ENCODE measurements at places on chromosomes 5 and 9.
A peak's percentile ranks its signal among the peaks of the same experiment; 100 is the strongest.

GRCh38 chr5:40150896-40151295 is 528.8 kb upstream of the PTGER4 start:
- DNase-seq: no peak

GRCh38 chr9:133850161-133850560 is 112.0 kb upstream of the SARDH start:
- DNase-seq: no peak

DNA sequence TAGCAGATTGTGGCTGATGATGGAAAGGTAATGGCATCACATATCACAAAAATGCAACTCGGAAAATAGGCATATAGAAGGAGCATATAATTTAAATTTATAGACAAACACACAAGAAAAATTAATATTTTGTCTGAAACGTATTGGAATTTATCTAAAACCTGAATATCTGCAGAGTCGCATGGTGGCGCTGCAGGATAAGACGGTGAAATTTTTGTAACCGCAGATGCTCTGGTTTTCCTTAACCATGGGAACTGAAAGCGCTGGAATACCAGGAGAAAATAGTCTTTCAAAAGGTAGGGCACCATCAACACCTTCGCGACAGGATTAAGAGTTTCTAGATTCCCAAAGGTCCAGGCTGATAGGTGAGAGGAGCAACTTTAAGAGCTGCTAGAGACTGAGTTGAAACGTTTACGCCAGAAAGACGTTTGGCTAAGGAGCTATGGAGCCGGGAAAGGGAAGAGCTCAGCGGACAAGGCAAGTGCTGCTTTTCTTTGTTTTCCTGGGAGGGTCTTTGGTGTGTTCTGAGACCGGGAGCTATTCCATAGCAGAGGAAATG is 11.0 kb upstream of the PCDHB15 start:
- no peak for DNase-seq

GRCh38 chr9:21434202-21435014 is 5.8 kb upstream of the IFNA1 start:
- DNase-seq: peak; percentile 65

DNA sequence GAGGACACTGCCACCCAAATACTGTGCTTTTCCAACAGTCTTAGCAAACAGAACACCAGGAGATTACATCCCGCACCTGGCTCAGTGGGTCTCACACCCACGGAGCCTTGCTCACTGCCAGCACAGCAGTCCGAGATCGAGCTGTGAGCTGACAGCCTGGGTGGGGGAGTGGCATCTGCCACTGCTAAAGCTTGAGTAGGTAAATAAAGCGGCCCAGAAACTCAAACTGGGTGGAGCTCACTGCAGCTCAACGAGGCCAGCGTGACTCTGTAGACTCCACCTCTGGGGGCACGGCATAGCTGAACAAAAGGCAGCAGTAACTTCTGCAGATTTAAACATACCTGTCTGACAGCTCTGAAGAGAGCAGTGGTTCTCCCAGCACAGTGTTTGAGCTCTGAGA is 28.8 kb downstream of the EPB41L4A start:
- DNase-seq: no peak

DNA sequence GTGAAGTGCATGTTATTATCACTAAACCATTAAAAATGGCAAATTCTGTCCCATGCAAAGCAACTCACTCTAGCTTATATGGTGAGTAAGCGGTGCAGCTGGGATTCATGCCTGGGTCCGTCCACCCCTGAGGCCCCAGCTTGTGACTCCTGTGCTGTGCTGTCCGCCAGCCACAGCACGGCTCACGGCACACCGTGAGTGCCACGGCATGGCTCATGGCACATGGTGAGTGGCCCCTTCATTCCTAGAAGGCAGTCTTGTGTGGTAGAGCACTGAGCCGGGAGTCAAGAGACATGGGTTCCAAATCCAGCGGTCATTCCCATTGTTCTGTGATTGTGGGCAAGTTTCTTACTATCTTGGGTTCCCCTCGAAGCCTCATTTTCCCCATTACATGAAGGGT is 18.8 kb downstream of the RGS3 start:
- no peak for DNase-seq

DNA sequence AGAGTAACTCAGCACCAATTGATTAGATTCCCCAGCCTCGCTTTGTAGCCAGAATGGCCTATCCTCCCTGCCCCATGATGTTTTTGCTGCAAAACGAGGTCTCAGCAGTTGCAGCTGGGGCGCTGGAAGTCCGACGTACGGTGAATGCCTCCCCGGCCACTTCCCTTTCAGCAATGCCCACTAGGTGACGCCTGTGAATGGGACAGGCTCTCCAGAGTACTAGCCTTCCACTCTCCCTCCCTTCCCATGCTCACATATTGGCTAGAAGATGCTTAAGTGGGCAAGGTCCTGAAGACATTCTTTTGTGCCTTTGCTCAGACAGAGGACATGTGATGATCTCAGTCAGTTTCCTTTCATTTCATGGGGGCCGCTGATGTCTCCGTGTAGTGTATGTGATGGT is 50.8 kb downstream of the DMRT2 start:
- no peak for DNase-seq

- DNase-seq: no peak
Measured at GRCh38 chr5:104178829-104179456, 616.4 kb upstream of the NUDT12 start.

- DNase-seq: no peak
Measured at GRCh38 chr5:172299916-172300439, 16.4 kb upstream of the UBTD2 start.

- DNase-seq: no peak
Measured at GRCh38 chr5:97095318-97095732, 47.1 kb downstream of the LIX1 start.

DNA sequence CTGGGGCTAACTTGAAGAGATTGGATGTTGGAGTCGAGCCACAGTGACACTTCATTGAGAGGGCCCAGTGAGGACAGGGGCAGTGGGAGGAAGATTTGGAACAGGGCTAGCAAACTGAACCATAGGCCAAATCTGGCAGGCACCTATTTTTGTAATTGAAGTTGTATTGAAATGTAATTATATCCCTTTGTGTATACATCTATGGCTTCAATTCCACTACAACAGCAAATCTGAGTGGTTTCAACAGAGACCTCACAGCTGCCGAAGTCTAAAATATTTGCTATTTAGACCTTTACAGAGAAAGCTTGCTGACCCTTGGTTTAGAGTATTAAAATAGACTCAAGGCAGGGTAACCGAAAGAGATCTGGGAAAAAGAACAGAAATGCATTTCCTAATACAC is 4.7 kb upstream of the TNFSF8 start:
- no peak for DNase-seq

DNA sequence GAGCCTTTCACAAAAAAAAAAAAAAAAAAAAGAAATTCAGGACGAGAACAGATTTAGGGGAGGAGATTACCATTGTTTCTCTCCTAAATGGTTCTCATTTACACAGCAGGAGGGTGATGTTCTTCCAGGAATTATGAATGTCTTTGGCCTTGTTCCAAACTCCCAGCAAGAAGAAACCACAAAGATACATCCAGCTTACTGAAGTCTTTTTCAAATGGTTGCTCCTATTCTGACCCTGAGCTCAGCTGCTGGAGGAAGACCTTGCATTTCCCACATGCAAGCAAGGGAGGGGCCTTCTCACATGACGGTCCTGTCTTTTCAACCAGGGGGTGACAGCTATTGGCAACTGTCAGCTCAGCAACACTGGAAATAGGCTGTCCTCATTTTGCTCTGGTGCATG is 203.0 kb upstream of the VLDLR start:
- DNase-seq: no peak

GRCh38 chr5:102893942-102894341 is 138.8 kb downstream of the PAM start:
- DNase-seq: no peak

GRCh38 chr9:73038613-73039012 is 85.8 kb upstream of the ALDH1A1 start:
- DNase-seq: no peak

GRCh38 chr5:118486647-118487225 is 501.6 kb downstream of the DTWD2 start:
- no peak for DNase-seq

- DNase-seq: no peak
Measured at GRCh38 chr5:39399135-39400036, 25.4 kb downstream of the DAB2 start.

DNA sequence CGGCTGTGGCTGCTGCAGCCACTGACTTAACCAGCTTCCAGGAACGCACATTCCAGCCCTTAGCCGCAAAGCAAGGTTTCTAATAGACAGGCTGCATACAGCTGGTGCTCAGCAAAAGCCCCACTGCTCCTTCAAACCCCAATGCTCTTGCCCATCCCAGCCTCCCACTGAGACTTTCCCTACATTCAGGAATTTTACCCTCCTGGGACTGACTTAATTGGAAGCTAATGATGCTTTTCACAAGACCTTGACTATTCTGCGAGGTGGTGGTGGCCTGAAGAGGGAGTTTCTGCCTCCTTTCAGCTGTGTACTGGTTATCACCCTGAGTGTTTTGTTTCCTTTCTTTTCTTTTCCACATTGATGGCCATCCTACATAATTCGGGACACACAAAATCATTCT is 164.9 kb upstream of the IRX1 start:
- no peak for DNase-seq

DNA sequence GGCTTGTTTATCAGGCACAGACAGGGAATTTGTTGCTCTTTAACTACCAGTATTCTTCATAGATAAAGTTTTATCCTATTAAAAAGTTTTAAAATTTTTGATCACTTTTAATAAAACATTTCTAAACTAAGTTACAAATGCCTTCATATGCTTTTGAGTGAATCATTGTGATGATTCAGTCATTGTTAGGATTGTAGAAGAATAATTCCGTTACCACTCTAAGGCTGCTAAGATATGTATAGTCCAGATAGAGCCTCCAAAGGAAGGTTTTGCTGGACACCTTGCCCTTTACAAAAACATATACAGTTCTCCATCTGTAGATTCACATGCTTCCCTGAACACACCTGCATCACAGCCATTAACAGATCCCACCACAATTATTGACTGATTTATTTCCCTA is 233.7 kb downstream of the SPOCK1 start:
- DNase-seq: no peak

GRCh38 chr9:21993893-21994555 is at the start of gene CDKN2A:
TSS of gene CDKN2A (minus strand) at chr9:21994392.
- DNase-seq: peak; percentile 83

GRCh38 chr9:123763910-123764588 is 165.9 kb downstream of the DENND1A start:
- DNase-seq: no peak

GRCh38 chr5:38420691-38421390 is 135.6 kb downstream of the LIFR start:
- peak; percentile 6 for DNase-seq

DNA sequence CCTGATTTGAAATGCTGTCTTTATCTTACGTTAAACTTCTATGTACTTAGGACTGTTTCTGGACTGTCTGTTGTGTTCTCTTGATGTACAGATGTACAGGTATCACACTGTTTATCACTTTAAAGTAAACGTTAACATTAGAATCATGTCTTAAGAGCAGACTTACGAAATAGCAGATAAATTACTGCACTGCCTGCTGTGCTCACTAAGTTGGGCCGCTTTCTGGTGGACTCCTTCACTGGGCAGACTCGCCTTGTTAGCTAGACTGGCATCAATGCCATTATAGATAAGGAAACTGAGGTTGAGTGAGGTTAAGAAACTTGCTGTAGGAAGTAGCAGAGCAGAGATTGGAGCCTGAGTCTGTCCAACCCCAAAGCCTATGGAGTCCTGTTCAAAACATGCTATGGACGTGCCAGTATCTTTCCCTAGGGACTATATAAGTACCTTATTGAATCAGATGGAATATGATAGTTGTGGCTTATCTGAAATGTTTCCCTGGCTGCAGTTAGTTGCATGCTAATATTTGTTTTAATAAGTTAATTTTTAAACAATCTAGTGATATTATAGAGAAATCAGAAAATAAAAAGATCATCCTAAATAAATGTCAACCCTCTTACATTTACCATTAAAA is 16.9 kb downstream of the ZNF618 start:
- DNase-seq: peak; percentile 13

GRCh38 chr5:14222206-14222605 is 79.1 kb downstream of the TRIO start:
- DNase-seq: no peak

- no peak for DNase-seq
Measured at GRCh38 chr9:95138474-95138873, 179.0 kb downstream of the FANCC start.

DNA sequence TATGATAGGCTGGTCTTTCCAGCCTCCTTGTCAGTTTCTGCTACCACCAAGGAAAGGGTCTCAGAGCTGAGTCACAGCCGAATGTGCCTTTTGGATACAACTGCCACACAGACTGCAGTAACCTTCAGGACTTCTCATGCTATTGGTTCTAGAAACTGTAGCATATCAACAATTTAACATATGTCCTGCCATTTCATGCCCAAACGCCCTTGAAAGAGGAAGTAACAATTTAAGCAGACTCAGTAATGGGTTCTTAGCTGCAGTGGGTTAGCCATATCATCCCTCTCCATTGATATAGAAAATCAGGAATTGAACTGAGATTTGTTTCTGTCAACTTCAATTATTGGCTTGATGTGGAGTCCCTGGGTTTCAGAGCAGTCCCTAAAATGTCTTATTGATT is 4.1 kb upstream of the CLK4 start:
- no peak for DNase-seq

DNA sequence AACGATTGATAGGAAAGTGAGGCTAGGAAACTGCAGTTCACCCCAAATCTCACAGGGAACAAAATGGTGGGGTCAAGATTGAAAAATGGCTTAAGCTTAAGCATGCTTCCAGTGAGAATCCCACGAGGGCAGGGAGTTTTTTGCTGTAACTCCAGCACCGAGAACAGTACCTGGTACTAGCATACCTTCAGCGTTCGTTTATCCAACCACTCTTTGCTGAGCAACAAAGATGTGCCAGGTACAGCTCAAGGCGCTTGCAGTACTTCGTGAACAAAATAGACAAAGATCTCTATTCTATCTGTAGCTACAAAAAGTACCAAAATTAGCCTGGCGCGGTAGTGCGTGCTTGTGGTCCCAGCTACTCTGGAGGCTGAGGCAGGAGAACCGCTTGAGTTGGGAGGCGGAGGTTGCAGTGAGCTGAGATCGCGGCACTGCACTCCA is 778 bp upstream of the PPP6C start:
- DNase-seq: no peak

DNA sequence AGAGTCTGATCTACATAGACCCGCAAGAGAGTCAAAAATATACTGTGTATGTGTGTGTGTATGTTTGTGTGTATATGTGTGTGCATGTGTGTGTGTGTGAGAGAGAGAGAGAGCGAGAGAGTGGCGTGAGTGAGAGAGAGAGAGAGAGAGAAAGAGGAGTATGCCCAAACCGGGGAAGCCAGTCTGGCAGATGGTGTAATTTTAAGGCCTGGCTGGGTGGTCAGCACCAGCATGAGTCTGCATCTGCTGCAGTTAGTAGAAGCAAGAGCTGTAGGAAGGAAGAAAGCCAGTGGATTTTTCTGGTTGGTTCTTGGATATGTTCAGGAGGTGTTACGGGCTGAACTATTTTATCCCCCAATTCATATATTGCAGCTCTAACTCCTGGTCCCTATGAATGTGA is 75.2 kb downstream of the ACTBL2 start:
- DNase-seq: no peak

DNA sequence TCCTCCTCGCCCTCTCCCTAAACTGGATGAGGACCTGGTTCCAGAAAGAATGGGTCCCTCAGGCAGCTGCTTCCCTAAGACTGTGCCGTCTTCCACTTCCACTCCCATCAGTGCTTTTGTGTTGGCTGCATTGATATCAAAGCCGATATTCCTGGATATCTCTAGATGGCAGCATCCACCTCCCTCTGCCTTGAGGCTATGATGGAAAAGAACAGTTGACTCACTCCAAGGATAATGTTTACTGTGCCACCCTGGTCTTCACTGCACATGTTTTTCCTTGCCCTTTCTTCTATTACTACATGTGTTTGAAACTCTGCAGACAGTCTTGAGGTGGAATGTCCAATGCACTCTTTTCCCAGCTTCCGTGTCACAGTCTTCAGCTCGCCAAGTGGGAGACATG is 211.6 kb downstream of the MAST4 start:
- no peak for DNase-seq

Measured in stimulated activated effector memory CD8-positive, alpha-beta T cell treated with anti-CD3 and anti-CD28 coated beads, Interleukin-12 subunit alpha, Interleukin-12 subunit beta, amount 100 ng/mL, for 72 hours (primary cell).